ENCODE measurements at places on chromosomes 7 and 10.
A peak's percentile ranks its signal among the peaks of the same experiment; 100 is the strongest.

DNA sequence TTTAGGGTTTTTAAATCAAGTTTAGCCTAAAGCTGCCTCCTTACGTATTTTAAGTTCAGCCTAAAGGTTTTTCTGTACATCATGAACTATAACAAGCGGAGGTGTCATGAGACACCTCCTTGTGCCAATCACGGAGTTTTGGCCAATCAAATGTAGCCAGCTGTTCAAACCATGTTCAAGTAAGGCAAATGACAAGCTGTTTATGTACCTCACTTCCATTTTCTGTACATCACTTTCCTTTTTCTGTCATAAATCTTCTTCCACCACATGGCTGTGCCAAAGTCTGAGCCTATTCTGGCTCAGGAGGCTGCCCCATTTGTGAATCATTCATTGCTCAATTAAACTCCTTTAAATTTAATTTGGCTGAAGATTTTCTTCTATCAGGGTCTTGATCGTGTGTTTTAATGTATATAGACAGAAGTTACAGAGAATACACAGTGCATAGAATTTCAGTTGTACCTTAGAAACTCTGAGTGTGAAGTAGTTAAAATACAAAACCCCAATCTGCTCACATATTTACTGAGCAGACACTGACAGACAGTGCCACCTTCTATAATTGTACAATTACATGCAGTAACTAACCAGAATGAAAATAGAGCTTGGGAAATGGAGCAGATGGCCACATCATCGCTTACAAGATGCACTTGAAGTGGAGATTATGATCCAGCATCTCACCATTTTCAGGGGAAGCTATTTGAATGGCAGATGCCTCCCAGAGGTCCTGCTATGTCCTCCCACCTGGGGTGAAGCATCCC, 76.9 kb upstream of the LANCL2 start:
- no peak for DNase-seq

- DNase-seq: no peak
Observed at GRCh38 chr7:140230516-140230860, 53.7 kb upstream of the KDM7A start.

DNA sequence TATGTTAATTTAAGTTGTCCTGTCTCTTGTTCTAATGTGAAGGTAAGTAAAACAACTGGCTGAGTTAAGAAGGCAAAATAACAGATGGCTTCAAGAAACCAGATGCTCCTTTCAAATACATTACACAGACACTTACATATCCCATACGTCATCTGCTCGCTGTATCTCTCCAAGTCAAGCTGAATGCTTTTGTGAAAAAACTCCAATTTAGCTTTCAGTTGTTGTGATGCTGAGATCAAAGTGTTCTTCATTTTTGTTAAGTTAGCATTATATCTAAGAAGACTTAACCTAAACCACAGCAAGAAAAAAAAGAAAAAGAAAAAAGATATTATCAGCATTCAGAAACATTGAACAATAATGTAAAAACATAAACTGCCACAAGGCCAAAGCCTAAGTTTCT, 18.5 kb upstream of the ERLIN1 start:
- no peak for DNase-seq

DNA sequence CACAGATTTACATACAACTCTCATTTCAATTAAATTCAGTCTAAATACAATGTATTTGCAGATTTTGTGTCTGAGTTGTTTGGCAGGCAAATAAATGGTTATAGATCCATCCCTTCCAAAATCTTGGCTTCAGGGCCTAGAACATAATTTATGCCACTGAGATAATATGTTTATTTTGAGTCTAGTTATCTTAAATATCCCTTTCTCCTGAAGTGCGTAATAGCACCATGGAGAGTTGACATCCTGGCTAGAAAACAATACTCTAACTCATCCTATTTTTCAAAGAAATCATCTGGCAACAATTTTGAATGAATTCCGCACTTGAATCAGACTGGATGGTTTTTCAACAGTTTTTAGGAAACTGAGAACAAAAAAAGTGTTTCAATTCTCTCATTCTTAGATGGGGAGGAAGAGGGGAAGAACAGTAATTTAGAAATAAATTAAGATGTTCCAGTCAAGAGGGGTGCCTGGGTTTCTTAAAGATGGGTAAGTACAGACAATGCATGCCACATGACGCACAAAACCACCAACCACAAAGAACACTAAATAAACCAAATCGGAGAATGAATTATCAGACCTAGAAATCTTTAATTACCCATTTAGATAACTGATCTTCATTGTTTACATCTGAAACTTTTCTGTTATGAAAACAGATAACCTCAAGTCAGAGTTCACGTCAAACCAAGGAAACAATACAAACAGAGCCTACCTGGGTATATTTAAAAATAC, 228.7 kb upstream of the PTN start:
- DNase-seq: no peak

GRCh38 chr7:148962823-148963582, 65.3 kb downstream of the PDIA4 start:
- peak; percentile 54 for DNase-seq

DNA sequence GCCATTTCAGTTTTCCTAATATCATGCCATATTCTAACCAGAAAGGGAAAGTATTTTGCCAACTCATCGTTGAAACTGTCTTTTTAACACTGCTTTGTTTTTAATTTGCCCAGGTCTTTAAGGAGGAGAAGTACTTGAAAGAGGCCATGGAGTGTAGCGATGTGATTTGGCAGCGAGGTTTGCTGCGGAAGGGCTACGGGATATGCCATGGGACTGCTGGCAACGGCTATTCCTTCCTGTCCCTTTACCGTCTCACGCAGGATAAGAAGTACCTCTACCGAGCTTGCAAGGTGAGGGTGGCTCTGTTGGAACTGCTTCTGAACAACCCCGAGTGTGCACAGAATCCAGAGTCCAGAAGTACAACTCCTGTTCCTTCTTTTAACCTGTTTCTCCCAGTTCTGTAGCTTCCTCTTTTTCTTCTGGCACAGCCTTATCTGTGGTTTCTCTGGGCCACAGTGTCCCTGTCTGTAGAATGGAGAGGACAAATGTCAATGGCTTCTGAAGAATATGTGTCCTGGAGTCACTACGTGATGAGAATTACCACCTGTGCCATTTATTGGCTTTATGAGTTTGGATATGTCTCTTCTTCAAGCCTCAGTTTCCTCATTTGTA, 60.1 kb downstream of the LANCL2 start:
- no peak for DNase-seq

GRCh38 chr7:68688416-68689086, 909.7 kb upstream of the AUTS2 start:
- DNase-seq: no peak

- no peak for DNase-seq
Observed at GRCh38 chr7:81811956-81812865, 42.4 kb upstream of the HGF start.

DNA sequence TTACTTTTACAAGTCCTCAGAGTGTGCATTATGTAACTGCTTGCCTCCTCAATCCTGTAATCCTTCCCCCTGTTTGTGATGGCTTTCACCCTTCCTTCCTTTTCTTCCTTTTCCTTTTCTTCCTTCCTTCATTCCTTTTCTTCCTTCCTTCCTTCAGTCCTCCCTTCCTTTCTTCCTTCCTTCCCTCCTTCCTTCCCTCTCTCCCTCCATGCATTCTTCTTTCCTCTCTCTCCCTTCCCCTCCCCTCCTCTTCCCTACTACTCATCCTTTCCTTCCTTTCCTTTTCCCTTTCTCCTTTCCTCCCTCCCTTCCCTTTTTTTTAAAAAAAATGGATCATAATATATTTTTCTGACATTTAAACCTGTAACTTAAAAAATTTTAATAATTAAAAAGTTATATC, 22.2 kb upstream of the ABCA13 start:
- DNase-seq: no peak

DNA sequence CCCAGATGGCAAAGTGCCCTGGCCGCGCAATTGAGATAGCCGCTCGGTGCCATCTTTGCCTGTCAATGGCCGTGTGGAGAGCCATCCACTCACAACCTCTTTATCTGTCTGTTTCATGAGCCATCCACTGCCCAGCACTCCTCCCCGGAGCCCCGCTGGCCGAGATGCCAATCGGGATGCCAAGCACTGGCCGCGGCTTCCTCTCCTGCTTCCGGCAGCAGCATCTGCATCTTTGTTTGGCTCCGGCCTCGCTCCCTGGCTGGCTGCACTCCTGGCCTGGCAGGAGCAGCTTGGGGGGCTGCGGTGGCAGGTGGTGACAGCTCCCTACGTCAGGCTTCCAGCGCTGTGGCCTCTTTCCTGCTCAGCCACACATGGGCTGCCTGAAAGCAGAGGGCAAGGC, 231.7 kb downstream of the USP6NL start:
- DNase-seq: no peak

DNA sequence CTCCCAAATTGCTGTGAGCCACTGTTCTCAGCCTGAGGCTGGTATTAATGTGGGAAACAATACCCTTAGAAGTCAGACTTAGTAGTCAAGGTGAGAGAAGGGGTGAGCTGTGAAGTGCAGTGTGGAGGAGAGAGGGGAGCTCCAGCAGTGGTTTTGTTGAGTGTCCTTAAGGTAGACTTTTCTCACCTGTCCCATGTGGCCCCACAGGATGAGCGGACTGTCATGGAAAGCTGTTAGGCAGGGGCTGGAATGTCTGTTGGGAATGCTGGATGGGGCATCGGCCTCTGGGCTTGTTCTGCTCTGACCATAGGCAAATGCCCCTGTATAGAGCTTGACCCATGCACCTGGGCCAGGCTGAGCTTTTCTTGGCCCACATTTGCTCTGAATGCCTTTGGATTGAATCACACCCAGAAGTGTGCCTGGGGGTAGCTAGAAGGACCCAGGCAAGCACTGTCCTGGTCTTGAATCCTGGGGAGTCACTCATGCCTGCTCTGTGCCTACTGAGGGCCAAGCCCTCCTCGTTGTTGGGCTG, 36.3 kb upstream of the SH2D4B start:
- no peak for DNase-seq

DNA sequence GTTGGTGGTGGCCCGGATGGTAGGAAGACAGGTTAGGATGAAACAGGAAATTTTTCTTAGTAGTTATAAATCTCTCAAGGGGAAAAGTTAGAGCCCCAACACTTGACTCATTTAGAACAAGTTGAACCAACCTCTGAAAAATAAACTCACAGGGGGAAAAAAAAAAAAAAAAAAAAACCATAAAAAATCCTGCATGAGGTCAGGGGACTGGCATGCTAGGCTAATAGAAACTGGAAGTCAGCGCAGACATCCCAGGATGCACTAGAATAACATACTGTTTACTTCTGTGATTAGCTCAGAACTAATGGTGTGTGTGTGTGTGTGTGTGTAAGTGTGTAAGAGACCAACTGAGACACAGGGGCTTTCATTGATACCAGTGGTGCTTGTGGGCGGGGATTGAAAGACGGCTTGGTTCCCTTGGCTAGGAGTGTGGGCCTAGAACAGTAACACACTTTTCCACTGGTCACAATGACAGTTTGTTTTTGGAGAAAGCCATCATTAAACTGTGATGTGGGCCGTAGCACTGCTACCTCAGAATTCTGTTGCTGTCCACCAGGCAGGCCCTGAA, 491.6 kb upstream of the GALNT17 start:
- no peak for DNase-seq

GRCh38 chr7:134710511-134710853, 63.8 kb downstream of the BPGM start:
- no peak for DNase-seq

- no peak for DNase-seq
Observed at GRCh38 chr7:124702385-124702784, 63.2 kb downstream of the GPR37 start.

DNA sequence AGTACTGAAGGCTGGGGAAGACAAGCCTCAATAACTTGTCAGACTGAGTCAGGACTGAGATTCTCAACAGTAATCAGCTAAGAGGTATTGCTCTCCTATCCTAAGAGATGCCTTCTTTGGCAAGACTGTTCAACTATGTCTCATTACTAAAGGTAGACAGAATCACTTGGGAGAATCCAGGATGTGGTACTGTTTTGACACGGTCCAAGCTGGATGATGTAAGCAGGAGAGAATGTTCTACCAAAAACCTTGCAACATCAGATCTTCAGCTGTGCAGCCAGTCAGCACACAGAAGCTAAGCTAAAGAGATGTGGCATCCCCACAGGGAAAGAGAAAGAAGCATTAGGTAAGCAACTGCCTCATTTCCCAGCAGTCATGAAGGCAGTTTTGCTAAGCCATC, 391.4 kb downstream of the NRG3 start:
- DNase-seq: no peak

- DNase-seq: no peak
Observed at GRCh38 chr10:116702165-116702564, 40.2 kb downstream of the HSPA12A start.

DNA sequence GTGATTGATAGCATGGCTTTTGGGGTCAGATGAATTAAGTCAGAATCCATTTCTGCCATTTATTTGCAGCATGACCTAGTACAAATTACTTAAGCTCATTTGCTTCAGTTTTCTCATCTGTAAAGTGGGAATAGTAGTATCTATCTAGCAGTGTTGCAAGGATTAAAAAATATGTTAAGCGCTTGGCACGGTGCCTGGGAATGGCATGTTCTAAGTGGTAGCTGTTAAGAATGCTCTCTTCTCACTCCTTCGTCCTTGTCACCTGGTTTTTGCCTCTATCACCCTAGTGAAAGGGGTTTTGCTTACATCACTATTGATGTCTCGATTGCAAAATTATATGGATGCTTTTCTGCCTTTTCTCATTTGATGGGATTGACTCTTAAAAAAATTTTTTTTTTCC, 7.4 kb downstream of the TMEM248 start:
- no peak for DNase-seq

DNA sequence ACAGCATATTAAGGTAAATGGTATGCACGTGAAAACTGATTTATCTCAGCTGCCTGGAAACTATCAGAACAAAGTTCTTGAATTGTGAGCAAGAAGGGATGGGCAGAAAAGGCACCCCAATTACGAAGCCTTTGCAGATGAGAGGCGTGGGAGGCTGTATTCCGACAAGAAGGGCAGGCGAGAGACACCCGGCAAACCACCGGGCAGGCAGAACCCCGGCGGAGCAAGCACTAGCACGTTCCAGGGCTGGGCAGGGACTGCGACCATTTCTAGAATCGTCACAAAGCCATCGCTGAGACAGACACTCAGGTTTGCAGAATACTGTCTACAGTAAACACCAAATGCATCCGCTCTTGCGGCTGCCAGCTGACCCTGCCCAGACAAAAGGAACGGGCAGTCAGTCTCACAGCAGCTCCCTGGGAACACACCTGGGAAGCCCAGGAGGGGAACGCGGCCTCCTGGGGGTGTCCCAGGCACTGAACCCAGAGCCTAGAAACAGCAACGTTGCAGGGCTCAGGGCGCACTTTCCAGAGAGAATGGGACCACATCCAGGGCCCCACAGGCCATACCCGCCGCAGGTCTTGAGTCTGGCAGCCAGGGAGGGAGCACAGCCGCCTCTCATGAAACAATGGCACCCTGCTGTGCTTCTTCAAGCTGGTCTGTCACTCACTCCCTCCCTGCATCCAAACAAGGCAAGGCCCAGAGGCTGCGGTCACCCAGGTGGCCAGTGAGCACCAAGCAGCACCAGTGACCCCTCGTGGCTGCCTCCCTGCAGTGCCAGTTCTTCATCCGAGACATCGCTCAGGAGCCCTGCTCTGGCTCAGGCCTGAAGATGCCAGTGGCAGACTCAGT, 261.9 kb downstream of the PTPRN2 start:
- DNase-seq: no peak

GRCh38 chr10:65358565-65358964, 1567.3 kb upstream of the LRRTM3 start:
- DNase-seq: no peak

All from brain pericyte (primary cell).